Transverse colon (tissue), 4 donors: ENCODE measurements at places on chromosomes 11 and 22. TPM values are rescaled to one million over a fixed set of nuclear protein-coding genes. Genes with fewer than 3 reads are reported as not detected.

GRCh38 chr11:14270690-14271542 lies 88.1 kb downstream of the RRAS2 start:
- no peak for DNase-seq
- no peaks in the 10 kb centered on the region for H3K4me1 ChIP-seq
- H3K4me3 ChIP-seq, result no peak overlapping the region
- no peaks in the 10 kb centered on the region for H3K36me3 ChIP-seq
- no peak overlapping the region for H3K27ac ChIP-seq

- H3K36me3 ChIP-seq, result no peaks in the 10 kb centered on the region
- DNase-seq, result no peak
- H3K4me3 ChIP-seq, result no peak overlapping the region
- peaks cover 14% of the 10 kb centered on the region for H3K27me3 ChIP-seq
These were observed 15.1 kb upstream of the CABP7 start for GRCh38 chr22:29704528-29705285.

DNA sequence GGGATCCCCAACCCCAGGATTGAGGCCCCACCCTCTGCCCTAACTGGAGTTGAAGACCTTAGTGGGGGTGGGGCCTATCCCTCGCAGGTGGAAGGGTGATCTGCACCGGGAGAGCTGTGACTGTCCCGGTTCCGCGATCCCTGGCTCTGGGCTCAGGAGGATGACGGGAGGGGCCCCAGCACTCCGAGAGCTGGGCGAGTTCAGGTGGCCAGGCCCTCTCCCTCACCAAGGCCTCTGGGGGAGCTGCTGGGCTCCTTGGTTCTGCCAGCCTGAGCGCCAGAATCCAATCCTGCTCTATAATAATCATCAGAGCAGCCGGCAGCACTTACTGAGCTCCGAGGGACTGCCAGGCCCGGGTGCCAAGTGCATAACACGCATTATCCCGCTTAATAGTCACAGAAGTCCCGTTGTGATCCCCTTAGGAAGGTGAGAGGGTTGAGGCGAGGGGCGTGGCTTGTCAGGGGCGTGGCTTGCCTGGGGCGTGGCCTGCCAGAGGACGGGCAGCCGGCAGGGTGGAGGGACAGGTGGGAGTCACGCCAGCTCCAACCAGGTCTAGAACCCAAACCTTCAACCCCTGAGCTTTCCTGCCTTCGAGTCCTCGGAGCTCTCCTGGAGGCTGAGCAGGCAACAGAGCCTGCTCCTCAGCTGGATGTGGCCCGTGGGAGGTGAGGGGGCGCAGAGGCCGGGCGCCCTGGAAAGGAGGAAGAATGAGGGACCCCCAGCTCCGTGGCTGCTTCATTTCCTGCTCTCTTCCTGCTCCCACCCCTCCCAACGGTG lies 7.3 kb upstream of the SYT7 start:
- H3K4me3 ChIP-seq, result peak overlapping the region; percentile 39
- no peaks in the 10 kb centered on the region for H3K36me3 ChIP-seq
- peaks cover 32% of the 10 kb centered on the region for H3K27me3 ChIP-seq
- peaks cover 15% of the 10 kb centered on the region for H3K4me1 ChIP-seq

LRRC4C gene
- total RNA-seq, result not detected
